ENCODE measurements at places on chromosomes 5 and 9.

- DNase-seq, result no peak
These were observed 72.3 kb downstream of the IQGAP2 start for GRCh38 chr5:76475385-76475784.

GRCh38 chr5:44312374-44312773 lies 76.8 kb downstream of the FGF10 start:
- no peak for DNase-seq

- DNase-seq, result no peak
These were observed 127.3 kb downstream of the NUDT12 start for GRCh38 chr5:103435136-103435889.

GRCh38 chr5:17186256-17186655 lies 31.2 kb upstream of the BASP1 start:
- DNase-seq, result no peak

DNA sequence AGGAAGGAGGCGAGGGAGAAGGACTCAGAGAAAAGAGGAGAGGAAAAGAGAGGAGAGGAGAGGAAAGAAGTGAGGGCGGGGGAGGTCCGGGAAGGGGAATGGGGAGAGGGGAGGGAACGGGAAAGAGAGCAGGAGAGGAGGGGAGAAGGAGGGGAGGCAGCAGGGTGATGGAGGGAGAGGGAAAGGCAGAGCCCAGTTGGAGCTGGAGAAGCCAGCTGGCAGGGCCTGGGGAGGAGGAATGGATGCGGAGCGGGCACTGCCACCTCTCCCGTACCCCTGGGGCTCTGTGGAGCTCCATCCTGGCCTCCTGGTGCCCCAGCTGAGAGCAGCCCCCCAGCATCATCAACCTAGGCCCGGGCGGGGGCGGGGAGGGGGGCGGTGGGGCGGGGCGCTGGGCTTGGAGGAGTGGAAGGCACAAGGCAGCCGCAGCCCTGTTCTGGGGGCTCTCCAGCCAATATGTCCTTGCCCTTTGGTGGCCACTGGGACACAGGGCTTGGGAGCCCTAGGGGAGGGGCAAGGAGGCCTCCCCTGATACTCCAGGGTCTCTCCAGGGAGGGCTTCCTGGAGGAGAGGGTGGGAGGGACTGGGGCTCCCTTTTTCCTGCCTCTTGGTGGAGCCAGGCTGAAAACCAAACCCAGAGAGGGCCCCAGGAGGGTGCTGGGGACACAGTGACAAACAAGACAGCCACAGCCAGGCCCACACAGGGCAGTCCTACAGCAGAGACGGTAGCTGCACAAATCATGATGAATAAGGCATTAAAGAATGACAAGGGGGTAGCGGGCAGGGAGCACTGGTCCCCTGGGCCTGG lies 123.7 kb downstream of the C9orf50 start:
- peak; percentile 54 for DNase-seq

GRCh38 chr5:42064821-42065220 lies 139.7 kb downstream of the FBXO4 start:
- DNase-seq, result no peak

DNA sequence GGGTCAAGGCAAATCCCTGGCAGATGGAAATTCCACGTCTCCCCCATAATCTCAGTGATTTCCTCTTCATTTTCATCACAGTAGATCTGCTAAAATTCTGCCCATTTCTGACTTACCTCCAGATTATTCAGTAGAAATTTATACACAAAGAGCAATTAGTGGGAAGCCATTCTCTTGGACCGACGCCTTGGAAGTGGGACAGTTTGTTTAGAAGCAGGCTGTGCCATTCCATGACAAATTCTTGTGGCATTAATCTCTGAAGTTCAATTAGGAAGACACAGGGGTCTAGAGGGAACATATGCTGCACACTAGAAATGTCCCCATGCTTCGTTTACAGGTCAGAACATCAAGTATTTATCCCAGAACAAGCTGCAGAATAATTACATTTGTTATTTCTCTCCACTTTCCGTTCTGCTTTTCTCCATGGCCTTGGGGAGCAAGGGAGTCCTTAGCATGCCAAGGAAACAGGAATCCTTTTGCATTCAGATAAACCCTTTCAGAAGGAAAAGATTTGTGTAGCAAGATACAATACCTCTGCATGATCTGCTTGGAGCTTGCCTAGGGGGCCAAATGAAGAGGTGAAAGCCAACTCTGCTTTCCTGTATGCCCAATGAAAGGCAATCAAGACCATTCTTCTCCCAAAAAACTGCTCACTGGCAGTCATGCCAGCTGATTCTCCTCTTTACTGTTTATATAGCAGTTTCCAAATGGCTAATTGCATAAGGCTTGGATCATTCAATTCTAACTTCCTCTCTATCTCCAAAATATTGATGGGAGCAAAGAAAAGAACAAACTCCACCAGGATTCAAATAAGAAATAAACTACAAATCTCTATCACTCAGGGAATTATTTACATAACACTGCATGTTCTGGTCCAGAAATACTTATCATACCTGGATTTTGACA lies 2.5 kb upstream of the PRKACG start:
- DNase-seq, result no peak

- DNase-seq, result peak; percentile 42
These were observed 25.9 kb upstream of the AP3B1 start for GRCh38 chr5:78320401-78320800.

GRCh38 chr9:7146582-7146981 lies 388.8 kb downstream of the KDM4C start:
- no peak for DNase-seq

- peak; percentile 14 for DNase-seq
These were observed 952.2 kb upstream of the WWC1 start for GRCh38 chr5:167339205-167339604.

DNA sequence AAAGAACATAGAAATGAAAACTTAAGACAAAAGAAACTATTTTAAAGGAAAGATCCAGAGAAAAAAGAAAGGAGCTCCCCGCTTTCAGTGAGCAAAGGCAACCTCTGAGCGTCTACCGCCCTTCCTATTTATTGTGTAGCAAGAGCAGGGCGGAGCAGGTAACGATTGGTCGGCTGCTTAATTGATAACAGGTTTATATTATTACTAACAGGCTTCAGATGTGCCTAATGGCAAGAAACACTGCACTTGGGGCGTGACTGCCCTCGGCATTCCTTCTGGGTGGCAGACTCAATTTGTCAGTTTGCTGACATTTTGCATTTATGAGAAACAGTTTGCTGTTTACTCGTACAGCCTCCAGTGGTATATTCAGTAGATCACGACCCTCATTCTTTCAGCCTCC lies 482.7 kb upstream of the C9orf72 start:
- DNase-seq, result peak; percentile 60

- no peak for DNase-seq
These were observed 388.3 kb upstream of the CHD1 start for GRCh38 chr5:99317136-99317535.

DNA sequence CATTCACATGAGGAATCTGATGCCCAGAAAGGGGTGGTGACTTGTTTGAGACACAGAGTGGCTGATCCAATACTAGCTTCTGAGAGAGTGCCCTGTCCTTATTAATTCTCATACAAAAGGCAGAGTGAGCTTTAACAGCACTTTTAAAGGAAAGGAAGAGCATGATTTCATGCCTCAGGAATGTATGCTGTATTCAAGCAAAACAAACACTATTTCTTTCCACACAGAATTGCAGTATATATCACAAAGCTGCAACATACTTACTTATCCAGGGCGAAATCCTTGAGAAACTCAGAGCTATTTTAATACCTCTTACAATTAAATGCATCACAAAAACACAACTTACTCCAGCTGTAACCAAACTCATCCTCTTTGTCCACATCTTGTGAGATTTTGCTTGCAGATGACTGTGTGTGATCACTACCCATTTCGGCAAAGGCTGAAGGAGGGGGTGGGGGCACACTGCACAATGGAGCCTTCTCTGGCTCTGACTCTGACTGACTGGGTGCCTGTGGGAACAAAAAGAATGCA lies 139.8 kb downstream of the MPDZ start:
- DNase-seq, result peak; percentile 87

DNA sequence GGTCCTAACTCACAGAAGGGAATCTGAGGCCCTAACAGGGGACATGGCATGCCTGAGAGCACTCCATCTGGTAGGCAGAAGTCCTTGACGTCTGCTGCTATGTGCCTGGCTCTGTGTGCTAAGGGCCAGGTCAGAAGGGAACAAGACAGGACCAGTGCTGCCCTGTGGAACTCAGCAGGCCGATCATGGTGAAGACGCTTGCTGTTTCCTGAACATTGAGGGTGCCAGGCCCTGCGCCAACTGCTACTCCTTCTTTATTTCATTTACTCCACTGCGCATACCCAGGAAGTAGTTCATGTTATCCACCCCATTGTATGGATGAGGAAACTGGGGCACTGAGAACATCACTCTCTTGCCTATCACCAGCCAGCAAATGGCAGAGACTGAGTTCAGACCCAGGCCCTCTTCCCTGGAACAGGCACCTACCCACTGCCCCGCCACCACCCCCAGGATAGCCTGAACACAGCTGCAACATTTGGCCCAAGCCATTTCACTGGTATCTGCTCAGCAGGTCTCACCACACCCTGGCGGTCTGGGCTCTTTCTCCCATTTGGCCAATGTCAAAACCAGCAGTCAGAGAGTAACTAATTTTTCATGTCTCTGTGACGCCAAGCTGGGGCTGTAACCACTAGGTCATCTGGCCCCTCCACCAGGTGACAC lies 24.8 kb upstream of the FOXI1 start:
- no peak for DNase-seq

GRCh38 chr9:108479989-108480652 lies 375.7 kb downstream of the ACTL7B start:
- DNase-seq, result no peak

DNA sequence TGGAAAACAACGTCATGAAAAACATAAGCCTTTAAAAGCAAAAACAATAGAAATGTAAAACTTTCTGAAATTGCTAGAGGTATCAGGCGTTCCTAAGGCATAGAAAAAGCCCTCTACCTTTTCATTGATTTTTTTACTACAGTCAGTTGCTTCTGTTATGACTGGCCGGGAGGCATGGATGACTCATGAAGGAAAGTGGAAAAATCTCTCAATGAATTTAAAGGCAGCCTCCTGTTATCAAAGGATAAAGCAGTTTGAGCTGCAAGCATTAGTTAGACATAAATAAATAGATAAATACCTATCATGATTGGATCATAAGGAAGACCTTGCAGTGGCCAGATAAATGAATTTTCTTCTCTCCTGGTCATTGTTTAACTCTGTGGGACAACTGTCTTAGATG lies 281.6 kb downstream of the MAST4 start:
- no peak for DNase-seq

- DNase-seq, result no peak
These were observed 79.0 kb upstream of the RNF38 start for GRCh38 chr9:36479101-36479500.

GRCh38 chr9:126687930-126688461 lies 74.3 kb downstream of the LMX1B start:
- no peak for DNase-seq

DNA sequence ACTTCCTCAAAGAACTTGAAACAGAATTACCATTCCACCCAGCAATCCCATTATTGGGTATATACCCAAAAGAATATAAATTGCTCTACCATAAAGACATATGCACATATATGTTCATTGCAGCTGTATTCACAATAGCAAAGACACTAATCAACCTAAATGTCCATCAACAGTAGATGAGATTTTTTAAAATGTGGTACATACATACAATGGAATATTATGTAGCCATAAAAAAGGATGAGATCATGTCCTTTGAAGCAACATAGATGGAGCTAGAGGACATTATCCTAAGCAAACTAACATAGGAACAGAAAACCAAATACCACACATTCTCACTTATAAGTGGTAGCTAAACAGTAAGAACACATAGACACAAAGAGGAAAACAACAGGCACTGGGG lies 28.1 kb upstream of the ZNF462 start:
- no peak for DNase-seq

GRCh38 chr5:91281401-91281800 lies 101.7 kb downstream of the ARRDC3 start:
- peak; percentile 85 for DNase-seq

DNA sequence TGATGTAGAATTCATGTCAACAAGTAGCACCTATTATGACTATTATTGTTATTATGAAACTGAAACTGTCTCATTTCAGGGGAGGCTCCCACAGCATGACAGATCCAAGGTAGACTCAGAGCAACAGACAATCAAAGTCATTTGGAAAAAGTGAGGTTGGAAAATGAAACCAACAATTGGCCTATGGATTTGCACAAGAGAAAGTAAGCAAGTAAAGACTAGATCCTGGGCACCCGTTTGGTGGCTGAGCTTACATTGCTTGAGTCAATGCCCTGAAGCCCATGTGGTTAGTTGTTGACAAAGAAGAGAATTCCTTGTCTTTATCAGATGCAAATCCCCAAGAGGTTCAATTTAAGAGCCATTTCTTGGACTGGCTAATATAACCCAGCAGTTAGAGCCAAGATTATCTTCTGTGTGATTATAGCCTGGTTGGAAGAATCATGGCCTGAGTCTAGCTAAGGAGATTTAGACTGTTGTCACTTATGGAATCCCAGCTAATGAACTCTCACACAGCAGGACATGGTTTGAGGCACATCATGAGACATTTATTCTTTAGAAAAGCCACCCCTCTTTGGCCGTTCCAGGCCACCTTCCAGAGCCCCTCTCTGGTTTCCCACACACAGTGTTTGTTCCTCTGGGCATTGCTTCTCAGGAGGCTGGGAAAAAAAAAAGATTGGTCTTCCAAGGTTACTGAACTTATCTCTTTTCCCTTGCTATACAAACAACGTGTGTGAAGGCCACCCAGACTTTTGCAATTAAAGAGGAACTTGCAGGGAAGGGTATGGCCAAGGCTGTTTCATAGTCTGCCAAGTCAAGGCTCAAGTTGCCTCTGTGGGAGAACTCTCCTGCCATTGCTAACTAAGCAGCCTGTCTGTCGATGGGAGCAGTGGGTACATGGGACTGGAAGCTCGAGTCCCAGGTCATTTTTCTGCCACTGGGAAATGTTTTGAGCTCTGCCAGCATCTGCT lies 399.5 kb downstream of the ENC1 start:
- DNase-seq, result no peak

GRCh38 chr9:116924462-116925110 lies 237.5 kb downstream of the TRIM32 start:
- no peak for DNase-seq

Measured in fibroblast of skin of right quadriceps (primary cell).